ENCODE measurements at places on chromosomes 2 and 18. TPM values are rescaled to one million over a fixed set of nuclear protein-coding genes. Genes with fewer than 3 reads are reported as not detected.

DNA sequence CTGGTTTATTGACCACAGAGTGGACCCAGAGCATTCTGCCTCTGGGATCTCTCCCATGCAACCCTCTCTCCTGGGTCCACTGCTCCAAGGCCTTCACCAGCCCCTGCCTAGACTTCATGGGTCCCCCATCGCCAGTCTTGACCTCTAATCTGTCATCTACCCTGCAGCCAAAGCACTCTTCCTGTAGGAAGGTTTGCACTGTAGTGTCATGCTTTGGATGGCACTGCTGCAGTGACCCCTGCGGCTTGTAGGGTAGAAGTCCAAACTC lies 41.7 kb downstream of the MYO7B start:
- DNase-seq: no peak

DNA sequence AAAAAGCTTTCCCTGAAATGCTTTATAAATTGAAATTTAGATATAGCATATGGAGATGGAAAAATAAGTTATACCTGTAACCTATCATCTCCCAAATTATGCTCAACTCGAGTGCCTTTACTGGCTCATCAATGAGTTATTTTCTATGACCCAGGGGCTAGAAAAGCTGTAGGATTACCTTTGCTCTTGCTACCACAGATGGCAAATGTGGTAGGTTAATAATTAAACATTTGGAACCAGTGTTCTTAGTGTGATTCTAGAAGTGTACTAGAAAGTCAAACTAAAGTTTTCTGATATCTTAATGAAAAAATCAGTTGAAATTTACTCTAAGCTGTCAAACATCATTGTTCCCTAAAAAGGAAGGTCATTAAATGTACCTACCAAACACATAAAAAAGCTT lies 22.5 kb downstream of the ALS2 start:
- no peak for DNase-seq

- no peak for DNase-seq
These were observed 503 bp downstream of the ZNF513 start for GRCh38 chr2:27379836-27380625.

DNA sequence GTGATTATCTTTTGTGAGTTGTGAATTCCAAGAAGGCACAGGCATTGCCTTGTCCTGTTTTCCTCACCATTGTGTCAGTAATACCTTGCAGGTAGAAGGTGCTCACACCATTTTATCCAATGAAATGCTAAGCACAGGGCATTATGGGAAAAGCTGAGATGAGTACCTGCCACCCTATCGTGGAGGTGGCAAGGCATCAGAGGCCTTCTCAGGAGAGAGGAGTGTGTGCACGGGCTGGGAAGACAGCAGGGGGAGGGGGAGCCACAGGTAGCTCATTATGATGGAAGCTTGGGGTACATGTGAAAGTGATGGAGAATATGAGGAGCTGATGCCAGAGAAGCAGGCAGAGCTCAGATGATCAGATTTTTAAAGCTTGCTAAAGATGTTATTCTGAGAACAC lies 69.5 kb downstream of the ASAP2 start:
- no peak for DNase-seq

DNA sequence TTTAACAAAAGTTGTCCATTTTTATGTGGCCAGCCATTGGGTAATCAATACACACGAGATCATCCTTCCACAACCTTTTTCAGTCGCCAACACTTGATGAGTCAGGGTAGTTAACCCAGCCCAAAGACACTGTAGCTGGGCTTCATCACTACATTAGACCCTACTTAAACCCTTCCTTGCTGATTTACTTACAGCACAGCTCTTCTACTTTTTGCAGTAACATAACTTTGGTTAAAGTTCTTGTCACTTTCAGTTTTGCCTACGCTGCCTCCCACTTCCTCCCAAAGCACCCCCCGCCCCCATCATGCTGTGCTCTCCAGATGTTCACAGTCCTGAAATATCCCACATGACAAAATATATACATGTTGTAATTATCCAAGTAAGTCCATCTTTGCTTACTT lies 103.6 kb downstream of the CDK15 start:
- DNase-seq: no peak

- DNase-seq: no peak
These were observed 99.2 kb downstream of the SLC8A1 start for GRCh38 chr2:40352703-40353099.

GRCh38 chr2:61014763-61015162 lies 2.8 kb upstream of the PEX13 start:
- no peak for DNase-seq

DNA sequence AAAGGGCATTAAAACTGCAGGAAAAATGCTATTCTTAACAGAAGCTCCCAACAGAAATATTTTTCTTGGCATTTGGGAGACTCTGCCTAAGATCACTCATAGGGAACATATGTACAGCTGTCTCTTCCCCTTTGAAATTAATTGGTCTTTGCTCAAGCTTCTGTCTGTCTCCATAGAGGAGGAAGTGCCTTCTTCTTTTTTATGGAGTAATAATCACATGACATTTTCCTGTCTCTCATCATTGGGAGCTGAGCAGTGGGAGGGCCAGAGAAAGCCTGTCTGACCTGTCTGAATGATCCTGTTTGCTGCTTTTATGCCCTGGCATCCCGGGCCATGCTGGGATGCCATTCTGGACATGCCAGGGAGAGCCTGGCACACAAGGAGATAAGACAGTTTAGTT lies 145.6 kb downstream of the AQP4 start:
- no peak for DNase-seq

- DNase-seq: no peak
These were observed 252.1 kb downstream of the SLC8A1 start for GRCh38 chr2:40199771-40200170.

- no peak for DNase-seq
These were observed 544.2 kb downstream of the SATB2 start for GRCh38 chr2:198913394-198914152.

- DNase-seq: no peak
These were observed 429.8 kb upstream of the CDH2 start for GRCh38 chr18:28606686-28607085.

GRCh38 chr2:84889332-84889731 lies 8.4 kb upstream of the TRABD2A start:
- no peak for DNase-seq

DNA sequence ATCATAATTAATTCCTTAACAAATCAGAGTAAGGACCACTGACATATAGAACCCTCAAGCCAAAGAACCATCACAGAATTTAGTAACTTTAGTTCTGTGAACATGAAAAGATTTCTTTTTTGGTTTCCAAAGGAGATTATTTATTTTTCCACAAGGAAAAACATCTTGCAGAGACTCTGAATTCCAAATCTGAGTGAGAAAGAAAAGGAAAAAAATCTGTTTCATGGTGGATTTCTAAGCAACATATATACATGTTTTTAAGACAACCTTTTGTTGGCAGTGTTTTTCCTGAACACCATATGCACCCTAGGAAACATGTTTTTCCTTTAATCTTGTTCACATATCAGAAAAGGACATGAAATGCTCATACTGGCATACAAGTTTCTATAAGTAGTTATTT lies 149.8 kb downstream of the AGPS start:
- DNase-seq: no peak

DNA sequence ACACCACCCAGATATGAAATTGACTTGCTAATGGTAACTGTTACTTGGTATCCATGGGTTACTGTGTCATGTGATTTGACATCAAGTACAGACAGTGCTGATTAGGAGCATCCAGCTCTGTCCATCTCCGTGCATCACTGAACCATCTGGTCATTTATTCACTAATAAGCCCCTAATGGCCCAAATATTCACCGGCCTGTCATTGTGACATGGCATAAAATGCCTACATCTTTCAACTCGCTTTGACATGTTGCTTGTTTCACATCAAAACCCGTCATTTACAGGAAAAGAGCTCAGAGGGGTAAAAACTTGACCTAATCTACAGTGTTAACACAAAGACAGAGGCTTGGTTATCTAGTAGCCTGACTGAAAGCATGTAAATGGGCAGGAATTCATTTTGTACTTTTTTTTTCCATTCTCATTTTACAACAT lies 308.9 kb upstream of the ATP5MC3 start:
- DNase-seq: no peak

DNA sequence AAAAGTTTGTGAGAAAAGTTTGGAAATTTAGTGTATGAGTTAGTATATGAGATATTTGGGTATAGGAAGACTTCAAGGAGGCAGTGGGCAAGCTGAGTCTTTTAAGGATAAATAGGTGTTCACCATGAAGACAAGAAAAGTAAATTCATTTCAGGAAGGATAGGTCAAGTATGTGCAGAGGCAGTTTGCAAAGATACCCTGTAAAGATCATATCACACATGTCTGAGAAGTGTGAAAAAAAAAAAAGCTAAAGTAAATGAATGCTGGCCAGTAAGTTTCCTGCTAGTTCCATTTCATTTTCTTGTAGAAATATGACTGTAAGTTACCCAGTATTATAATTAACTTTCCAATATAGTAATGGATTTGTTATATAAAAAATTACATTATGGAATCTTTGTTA lies 131.0 kb downstream of the PHLPP1 start:
- no peak for DNase-seq

DNA sequence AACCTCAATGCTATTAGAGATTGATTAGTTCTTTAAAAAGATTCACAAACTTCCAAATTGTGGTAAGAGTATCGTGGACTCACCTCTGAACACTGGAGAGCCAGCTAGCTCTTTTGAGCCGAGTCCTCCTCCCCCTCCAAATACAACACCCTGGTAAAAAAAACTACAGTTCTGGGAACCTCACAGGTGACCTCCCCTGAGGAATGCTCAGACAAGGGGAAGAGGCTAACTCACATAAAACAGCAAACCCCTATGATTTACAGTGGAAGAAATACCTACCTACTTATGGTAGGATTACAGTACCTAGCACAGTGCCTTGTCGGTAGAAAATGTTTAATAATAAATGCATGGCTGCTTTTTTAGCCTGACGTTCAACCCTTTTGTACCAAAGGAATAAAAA lies 8.4 kb downstream of the ZNF24 start:
- DNase-seq: no peak

- no peak for DNase-seq
These were observed 1313.0 kb upstream of the FAM98A start for GRCh38 chr2:34912084-34912483.

GRCh38 chr2:69858261-69858660 lies 28.8 kb downstream of the GMCL1 start:
- no peak for DNase-seq

DNA sequence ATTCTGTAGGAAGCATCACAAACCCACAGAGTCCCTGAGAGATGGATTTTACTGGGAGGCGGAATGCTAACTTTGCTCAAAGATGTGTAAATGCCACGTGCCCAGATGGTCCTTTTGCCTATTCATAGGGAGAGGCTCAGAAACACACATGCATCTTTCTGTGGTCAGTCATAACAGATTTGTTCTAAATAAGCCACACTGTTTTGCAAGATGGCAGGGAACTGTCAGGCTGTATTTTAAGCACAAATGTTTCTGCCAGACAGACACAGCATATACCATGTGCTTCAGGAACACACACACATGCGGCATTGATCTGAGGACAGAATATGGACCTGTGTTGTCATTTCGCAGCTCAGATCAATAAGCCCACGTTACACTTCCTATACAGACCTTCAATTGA lies 312.0 kb downstream of the GPD2 start:
- DNase-seq: no peak

GRCh38 chr2:79065201-79065600 lies 22.6 kb downstream of the REG1B start:
- no peak for DNase-seq

- DNase-seq: no peak
These were observed 10.1 kb upstream of the TMEM185B start for GRCh38 chr2:120233292-120233691.

DNA sequence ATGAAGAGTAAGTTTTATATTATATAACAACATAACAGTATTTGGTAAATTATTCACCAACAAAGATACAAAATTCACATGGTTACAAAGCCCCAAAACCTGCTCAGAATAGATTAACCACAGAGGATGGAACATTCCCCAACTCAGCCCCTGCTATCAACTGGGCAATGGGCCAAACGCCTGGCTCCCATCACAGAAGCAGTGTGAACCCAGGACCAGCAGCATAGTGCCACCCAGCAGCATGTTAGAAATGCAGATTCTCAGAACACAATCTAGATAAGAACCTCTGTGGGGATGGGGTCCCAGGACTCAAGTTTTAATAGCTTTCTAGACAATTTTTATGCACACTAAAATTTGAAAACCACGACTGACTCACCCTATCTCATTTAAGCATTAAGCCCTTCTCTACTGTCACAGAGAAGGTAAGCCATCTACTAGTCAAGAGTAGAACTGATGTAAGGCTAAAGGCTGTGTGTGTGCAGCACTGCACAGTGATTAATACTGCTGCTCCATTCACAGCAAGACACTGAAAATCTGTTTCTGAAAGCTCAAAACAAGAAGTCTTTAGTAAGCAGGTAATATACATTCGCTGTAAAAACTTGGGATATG lies 15.2 kb downstream of the AFG3L2 start:
- no peak for DNase-seq

- no peak for DNase-seq
These were observed 230.8 kb downstream of the SEPTIN10 start for GRCh38 chr2:109382951-109383350.

DNA sequence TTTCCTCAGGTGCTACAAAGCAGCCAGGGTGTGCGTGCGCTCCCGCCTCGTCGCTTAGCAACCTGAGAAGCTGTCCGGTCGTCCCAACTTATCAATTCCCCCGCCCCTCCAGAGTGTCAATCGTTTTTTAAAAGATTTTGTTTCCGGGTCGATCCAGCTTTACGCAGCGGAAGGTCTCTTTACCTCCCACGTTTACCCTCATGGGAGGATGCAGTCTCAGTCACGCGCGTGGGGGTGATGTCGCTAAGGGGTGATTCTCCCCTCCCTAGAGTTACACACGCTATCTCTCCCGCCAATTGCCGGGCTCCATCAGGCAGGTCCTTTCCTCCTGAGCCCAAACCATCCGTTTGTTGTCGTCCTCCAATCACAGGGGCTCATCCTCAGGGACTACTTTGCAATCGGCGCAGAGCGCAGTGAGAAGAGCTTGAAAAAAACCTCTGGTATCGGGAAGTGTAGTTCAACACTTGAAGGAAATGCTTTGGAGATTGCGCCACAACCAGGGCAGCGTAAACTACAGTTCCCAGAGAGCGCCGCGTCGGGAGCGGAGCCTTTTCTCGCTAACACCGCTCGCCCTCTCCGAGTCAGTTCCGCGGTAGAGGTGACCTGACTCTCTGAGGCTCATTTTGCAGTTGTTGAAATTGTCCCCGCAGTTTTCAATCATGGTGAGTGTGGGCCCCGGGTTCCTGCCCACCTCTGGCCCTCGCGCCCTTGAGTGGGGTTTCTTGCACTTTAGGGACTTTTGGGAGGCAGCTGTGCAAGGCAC lies at the start of the genes MDH1 and WDPCP:
Gene MDH1 (plus strand): TSS at position 579 of the 763 bp plus-strand sequence. CDS start 81 bp downstream, at position 660.
Gene WDPCP (minus strand): TSS at position 93 of the 763 bp plus-strand sequence. CDS start 206 bp downstream, outside the sequence.
- DNase-seq: peak; percentile 87

The ABCA12 gene
- total RNA-seq: not detected

The RPL37A gene
- total RNA-seq: 2,729 TPM

The SCYGR4 gene
- total RNA-seq: not detected

The EML6 gene
- total RNA-seq: 0.90 TPM

The COL3A1 gene
- total RNA-seq: 0.31 TPM

The KCNS3 gene
- total RNA-seq: 12.1 TPM

The PDCD1 gene
- total RNA-seq: not detected

The TNFRSF11A gene
- total RNA-seq: 89.9 TPM

The MAP2 gene
- total RNA-seq: 2.1 TPM

The PTPRN gene
- total RNA-seq: 1.1 TPM

The SPATS2L gene
- 72.9 TPM for total RNA-seq

The ABHD1 gene
- 0.31 TPM for total RNA-seq

The CDH2 gene
- total RNA-seq: 162 TPM

The ZC3H15 gene
- 46.8 TPM for total RNA-seq

The SH2D6 gene
- total RNA-seq: 0.33 TPM

The ITGA6 gene
- 34.0 TPM for total RNA-seq

Measured in endothelial cell (in vitro differentiated cells).